Endothelial cell (in vitro differentiated cells): ENCODE measurements at places on chromosomes 16 and 17. TPM values are rescaled to one million over a fixed set of nuclear protein-coding genes. Genes with fewer than 3 reads are reported as not detected.

DNA sequence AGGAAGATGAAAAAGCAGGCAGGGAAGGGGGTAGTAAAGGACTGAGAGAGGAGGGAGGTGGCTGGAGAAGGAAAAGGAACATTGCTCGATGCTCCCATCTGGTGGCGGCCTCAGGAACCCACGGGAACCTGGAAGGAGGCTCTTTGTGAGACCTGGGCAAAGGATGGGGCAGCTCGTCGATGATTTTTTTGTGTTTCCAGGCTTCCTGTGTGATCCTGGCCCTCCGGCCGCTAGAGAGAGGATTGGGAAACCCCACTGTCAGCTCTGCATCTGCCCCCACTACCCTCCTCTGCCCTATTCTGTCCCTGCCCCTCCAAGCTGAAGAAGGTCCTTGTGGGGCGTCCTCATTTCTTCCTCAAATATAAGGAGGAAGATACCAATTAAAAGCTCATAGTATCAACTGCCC lies 6.6 kb downstream of the WFIKKN2 start:
- no peaks in the 10 kb centered on the region for H3K27me3 ChIP-seq
- no peaks in the 10 kb centered on the region for H3K4me1 ChIP-seq
- H3K27ac ChIP-seq: no peak overlapping the region
- peak overlapping the region; percentile 28 for H3K4me3 ChIP-seq
- no peaks in the 10 kb centered on the region for H3K36me3 ChIP-seq

DNA sequence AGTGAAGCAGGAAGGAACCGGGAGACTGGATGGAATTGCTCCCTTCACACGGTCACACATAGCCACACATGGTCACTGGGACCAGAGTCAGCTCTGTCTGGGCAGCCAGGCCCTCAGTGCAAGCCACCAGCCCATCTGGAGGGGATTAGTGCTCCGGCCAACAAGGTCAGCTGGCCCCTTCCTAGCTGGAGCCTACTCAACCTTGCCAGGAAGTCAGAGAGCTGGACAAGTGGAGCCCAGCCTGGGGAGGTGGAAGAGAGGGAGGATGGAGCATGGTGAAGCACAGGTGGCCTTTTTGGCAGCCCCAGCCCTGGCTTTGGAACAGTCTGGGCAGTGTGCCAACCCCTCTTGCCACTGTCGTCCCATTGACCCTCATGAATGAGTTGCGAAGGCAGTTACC lies 3.7 kb upstream of the CACNA1G start:
- H3K27ac ChIP-seq: no peak overlapping the region
- no peaks in the 10 kb centered on the region for H3K4me1 ChIP-seq
- no peak overlapping the region for H3K4me3 ChIP-seq
- H3K36me3 ChIP-seq: peaks cover 16% of the 10 kb centered on the region
- DNase-seq: no peak

DNA sequence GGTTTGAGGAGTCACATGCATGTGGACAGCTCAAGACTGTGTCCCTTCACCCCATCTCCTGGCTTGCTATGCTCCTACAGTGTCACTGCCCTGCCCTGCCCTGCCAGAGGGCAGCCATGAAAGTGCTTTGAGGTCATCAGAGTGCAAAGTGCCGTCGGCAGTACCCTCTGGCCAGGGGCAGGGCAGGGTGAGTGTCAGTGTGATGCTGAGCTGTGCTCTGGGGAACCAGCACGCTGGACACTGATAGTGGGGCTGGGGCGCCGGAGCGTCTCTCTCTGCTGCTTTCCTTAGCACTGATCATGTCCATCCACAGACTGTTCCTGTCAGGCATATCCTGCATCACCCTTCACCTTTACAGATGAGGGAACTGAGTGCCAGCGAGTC lies 1.6 kb upstream of the SPATA32 start:
- H3K4me1 ChIP-seq: no peaks in the 10 kb centered on the region
- no peak overlapping the region for H3K27ac ChIP-seq
- no peak overlapping the region for H3K4me3 ChIP-seq
- no peak for DNase-seq
- peaks cover 5% of the 10 kb centered on the region for H3K27me3 ChIP-seq
- peaks cover 12% of the 10 kb centered on the region for H3K36me3 ChIP-seq

DNA sequence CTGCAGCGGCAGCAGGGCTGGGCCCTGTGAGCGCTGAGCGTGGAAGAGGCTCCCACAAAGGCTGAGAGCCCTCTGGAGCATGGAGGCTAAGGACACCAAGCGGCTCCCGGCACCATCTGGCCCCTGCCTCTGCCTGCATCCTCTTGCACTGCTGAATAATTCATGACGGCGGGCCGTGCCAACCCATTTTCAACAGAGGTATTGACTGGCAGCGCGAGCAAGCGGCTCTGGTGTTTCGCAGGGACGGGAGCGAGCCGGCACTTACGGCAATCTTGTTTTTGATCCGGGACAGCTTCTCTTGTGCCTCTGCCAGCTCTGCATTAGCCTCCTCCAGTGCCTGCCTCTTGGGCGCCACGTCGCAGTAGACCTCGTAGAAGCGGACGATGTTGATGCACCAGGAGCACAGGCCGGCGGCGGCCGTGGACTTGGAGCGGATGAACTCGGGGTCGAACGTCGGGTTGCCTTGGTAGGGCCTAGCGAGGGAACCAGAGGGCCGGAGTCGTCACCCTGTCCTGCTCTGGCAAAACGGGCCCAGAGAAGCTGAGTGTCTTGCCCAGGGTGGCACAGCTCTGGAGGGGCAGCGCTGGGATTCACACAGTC lies 80.4 kb downstream of the PGS1 start:
- peaks cover 10% of the 10 kb centered on the region for H3K27me3 ChIP-seq
- no peak overlapping the region for H3K4me3 ChIP-seq
- no peak for DNase-seq
- no peak overlapping the region for H3K27ac ChIP-seq
- no peaks in the 10 kb centered on the region for H3K4me1 ChIP-seq

DNA sequence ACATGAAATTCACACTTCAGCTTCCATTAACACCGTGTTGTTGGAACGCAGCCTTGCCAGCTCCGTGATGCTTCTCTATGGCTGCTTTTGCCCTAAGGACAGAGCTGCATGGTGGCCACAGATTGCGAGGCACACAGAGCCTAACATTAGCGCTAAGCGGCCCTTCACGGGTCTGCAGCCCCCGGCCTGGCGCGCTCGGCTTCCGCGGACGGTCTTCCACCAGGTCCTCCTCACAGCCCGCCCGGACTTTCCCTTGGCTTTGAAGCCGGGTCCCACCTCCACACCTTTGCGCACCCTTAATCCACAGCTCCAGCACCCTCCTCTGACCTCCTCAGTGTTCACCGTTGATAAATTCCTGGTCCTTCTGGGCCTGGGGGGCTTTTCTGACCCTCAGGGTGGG lies 19.6 kb downstream of the SCGB1C2 start:
- no peak overlapping the region for H3K27ac ChIP-seq
- no peaks in the 10 kb centered on the region for H3K4me1 ChIP-seq
- no peak for DNase-seq
- H3K27me3 ChIP-seq: peaks cover 2% of the 10 kb centered on the region

- H3K4me3 ChIP-seq: no peak overlapping the region
- no peak for DNase-seq
- peaks cover 3% of the 10 kb centered on the region for H3K27me3 ChIP-seq
Observed at GRCh38 chr16:57945740-57946138, 25.2 kb downstream of the CNGB1 start.

DNA sequence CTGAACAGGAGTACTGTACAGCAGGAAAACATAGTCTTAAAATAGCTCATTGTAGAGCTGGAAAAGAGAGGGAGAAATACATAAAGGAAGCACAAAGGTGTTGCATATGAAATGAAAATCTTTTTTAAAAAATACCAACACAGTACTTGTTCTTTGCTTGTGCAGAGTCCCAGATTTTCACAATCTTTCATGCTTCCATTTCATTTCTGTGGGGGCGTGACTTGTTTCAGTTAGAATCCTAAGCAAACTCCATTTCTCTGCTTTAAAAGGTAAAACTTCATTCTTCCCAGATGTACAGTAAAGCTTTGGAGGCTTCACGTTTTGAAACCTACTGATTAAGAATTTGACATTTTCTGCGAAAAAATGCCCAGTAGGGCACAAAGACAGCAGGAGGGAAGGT lies 48.5 kb upstream of the MARCHF10 start:
- no peaks in the 10 kb centered on the region for H3K36me3 ChIP-seq
- no peak overlapping the region for H3K4me3 ChIP-seq
- H3K27ac ChIP-seq: no peak overlapping the region
- H3K27me3 ChIP-seq: peaks cover 1% of the 10 kb centered on the region

GRCh38 chr17:534071-534691 lies 180.5 kb downstream of the VPS53 start:
- peak overlapping the region; percentile 93 for H3K27ac ChIP-seq
- H3K27me3 ChIP-seq: peaks cover 6% of the 10 kb centered on the region
- peaks cover 38% of the 10 kb centered on the region for H3K36me3 ChIP-seq

DNA sequence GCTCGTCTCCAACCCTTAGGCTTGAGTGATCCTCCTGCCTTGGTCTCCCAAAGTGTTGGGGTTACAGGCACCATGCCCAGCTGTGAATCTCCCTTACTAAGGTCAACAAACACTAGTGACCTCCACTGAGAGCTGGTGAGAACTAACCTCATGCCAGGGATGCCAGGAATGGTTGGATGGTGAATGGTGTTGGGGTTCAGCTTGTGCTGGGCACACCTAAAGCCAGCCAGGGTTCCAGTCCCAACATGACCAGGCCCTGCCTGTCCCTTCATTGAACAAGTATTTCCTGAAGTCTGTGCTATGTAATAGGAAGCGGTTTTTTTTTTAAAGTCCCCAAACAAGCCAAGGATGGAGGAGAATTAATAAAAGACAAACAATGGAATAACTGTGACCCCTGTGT lies 56.0 kb upstream of the TOB1 start:
- peaks cover 6% of the 10 kb centered on the region for H3K27me3 ChIP-seq
- no peak overlapping the region for H3K4me3 ChIP-seq
- no peak for DNase-seq
- peaks cover 6% of the 10 kb centered on the region for H3K4me1 ChIP-seq
- peak overlapping the region; percentile 48 for H3K27ac ChIP-seq
- no peaks in the 10 kb centered on the region for H3K36me3 ChIP-seq

- peak overlapping the region; percentile 91 for H3K27ac ChIP-seq
- peaks cover 7% of the 10 kb centered on the region for H3K36me3 ChIP-seq
- no peak for DNase-seq
- peaks cover 50% of the 10 kb centered on the region for H3K4me1 ChIP-seq
- peaks cover 9% of the 10 kb centered on the region for H3K27me3 ChIP-seq
Observed at GRCh38 chr17:846901-847843, 65.0 kb downstream of the MRM3 start.

- H3K27me3 ChIP-seq: no peaks in the 10 kb centered on the region
- H3K27ac ChIP-seq: no peak overlapping the region
- H3K4me1 ChIP-seq: peaks cover 8% of the 10 kb centered on the region
- no peaks in the 10 kb centered on the region for H3K36me3 ChIP-seq
- H3K4me3 ChIP-seq: no peak overlapping the region
Observed at GRCh38 chr17:77304746-77305473, 164.1 kb downstream of the SEC14L1 start.

DNA sequence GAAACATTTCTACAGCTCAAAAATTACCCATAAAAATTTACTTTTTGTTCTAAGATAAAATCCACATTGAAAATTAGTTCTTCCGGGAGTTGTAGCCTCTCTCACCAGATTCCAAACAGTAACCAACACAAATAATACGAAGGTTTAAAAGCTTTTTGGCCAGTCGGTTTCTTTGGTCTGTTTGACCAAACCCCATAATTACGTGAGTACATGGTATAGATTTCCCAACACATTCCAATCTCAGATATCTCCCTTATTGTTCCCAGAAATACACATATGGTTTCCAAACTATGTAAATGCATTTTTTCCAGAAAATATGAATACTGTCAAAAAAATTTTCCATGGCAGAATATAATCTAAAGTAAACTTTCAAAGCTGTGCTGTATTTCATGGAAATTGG lies 722.0 kb downstream of the KCNJ2 start:
- H3K4me3 ChIP-seq: no peak overlapping the region
- no peak for DNase-seq
- H3K36me3 ChIP-seq: no peaks in the 10 kb centered on the region
- no peaks in the 10 kb centered on the region for H3K4me1 ChIP-seq
- H3K27ac ChIP-seq: no peak overlapping the region

- peak; percentile 56 for DNase-seq
- peak within 1 kb of the TSS; percentile 92 for H3K4me3 ChIP-seq
- H3K36me3 ChIP-seq: no peaks in the 10 kb centered on the region
- H3K27me3 ChIP-seq: peaks cover 9% of the 10 kb centered on the region
- peaks cover 3% of the 10 kb centered on the region for H3K4me1 ChIP-seq
Observed at GRCh38 chr17:82065638-82066303, at the start of gene DUS1L. DUS1L (minus strand) TSS chr17:82065804; CDS start chr17:82065059, 745 bp downstream.

DNA sequence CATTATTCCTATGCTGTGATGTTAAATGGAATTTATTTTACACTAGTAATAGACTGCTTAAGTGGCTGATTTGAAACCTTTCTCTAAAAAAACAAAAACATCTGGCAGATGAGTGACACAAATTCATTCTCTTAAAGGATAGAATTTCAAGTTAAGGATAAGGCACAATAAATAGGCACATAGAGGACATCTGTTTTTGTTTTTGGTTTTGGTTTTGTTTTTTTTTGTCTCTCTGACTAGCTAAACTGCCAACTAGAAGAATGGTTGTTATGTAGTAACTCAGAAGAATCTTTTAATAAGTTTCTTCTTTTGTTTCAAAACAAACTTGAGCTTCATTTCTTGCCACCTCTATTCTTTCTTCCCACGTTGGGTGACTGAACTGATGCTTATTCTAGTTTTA lies 5.1 kb upstream of the VPS4A start:
- peaks cover 4% of the 10 kb centered on the region for H3K27me3 ChIP-seq
- no peak for DNase-seq
- H3K27ac ChIP-seq: no peak overlapping the region
- H3K36me3 ChIP-seq: peaks cover 11% of the 10 kb centered on the region
- H3K4me3 ChIP-seq: peak overlapping the region; percentile 31

- DNase-seq: no peak
- no peaks in the 10 kb centered on the region for H3K4me1 ChIP-seq
- H3K36me3 ChIP-seq: no peaks in the 10 kb centered on the region
- H3K27me3 ChIP-seq: peaks cover 2% of the 10 kb centered on the region
- no peak overlapping the region for H3K4me3 ChIP-seq
Observed at GRCh38 chr17:48514477-48514876, 16.3 kb downstream of the HOXB1 start.

- DNase-seq: no peak
- no peak overlapping the region for H3K27ac ChIP-seq
- H3K4me1 ChIP-seq: peaks cover 3% of the 10 kb centered on the region
- no peaks in the 10 kb centered on the region for H3K36me3 ChIP-seq
- no peak overlapping the region for H3K4me3 ChIP-seq
- H3K27me3 ChIP-seq: peaks cover 2% of the 10 kb centered on the region
Observed at GRCh38 chr17:42906772-42907446, 6.3 kb downstream of the G6PC1 start.

DNA sequence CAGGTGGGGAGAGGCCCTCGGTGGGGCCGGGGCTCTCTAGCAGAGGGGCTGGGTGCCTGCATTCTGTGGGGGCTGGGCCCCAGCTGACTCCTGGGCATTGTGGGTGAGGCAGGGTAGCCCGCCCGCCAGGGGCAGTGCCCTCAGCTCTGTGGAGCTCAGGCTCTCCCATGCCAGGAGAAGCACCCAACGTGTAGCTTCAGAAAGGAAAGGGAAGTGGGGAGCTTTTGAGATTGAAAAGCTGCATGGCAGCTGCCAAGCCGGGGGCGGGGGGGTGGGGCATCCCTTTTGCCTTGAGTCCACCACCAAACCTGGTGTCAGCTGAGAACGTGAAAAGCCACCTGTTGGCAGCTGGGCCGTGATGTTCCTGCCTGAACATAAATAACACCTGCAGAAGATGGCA lies 192.1 kb upstream of the CIBAR2 start:
- H3K36me3 ChIP-seq: no peaks in the 10 kb centered on the region
- peaks cover 22% of the 10 kb centered on the region for H3K4me1 ChIP-seq
- H3K27ac ChIP-seq: no peak overlapping the region
- DNase-seq: no peak
- no peak overlapping the region for H3K4me3 ChIP-seq

The VAMP2 gene
- total RNA-seq: 19.8 TPM

The GINS2 gene
- total RNA-seq: 9.1 TPM

The TAC4 gene
- total RNA-seq: not detected

The SAMD14 gene
- 82.0 TPM for total RNA-seq

The UNKL gene
- 30.3 TPM for total RNA-seq

The NACA2 gene
- not detected for total RNA-seq

The C1QBP gene
- total RNA-seq: 100 TPM

The TMEM114 gene
- not detected for total RNA-seq

The ETV4 gene
- 37.1 TPM for total RNA-seq

The MT3 gene
- total RNA-seq: not detected

The ENPP7 gene
- total RNA-seq: not detected
